ENCODE measurements at places on chromosomes 7 and 10.
A peak's percentile ranks its signal among the peaks of the same experiment; 100 is the strongest.

DNA sequence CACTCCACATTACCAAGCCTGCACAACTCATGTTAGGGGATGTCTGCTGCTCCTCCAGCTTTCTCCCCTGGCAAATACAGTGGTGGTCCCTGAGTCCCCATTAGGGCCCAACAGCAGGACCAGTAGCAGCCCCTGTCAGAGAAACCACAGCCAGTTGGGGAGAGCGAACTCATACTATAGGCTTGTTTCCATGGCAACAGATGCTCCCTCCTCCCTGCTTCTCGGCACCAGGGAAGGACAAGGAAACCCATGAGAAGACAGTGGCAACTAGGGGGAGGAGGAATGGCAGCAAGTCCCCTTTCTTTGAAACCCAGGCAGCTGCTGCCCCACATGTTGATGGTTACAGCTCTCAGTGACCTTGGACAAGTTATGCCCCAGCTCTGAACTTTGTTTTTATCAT, 326.4 kb downstream of the KCNMA1 start:
- no peak for DNase-seq

DNA sequence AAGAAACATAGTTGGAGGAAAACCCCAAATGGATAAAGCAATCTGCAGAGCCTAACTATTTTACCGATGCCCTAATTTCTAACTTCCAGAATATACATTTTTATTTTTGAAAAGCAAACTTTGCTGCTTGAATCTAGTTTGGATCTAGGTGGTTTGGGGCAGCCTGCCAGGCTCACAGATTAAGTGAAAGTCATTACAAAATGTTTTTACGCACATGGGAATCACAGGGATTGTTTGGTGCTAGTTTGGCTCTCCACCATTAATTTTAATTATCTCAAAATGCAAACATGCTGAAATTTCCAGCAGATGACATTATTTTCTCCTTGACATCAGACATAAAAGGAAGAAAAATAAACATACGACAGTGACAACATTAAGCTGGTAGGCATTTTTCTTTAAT, 166.7 kb upstream of the INHBA start:
- no peak for DNase-seq

GRCh38 chr10:118042827-118043242, 3.9 kb downstream of the RAB11FIP2 start:
- DNase-seq = no peak

DNA sequence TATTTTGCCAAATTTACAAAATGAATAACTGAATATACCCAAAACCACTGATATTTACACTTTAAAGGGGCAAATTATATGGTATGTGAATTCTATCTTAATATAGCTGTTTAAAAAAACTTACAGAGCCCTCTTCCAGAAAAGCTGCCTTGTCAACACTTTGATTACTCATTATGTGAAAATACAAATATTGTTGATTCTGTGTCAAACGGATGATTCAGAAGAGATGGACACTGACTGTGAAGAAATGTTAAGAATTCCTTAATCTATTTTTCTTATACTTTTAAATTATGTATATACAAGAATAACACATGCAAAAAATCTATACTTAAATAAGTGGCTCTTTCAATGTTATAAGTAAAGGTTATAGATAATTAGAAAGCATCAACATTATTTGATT, 41.5 kb downstream of the SMURF1 start:
- DNase-seq = no peak

- no peak for DNase-seq
These were observed 212.4 kb downstream of the CAMK1D start for GRCh38 chr10:12561720-12562119.

- no peak for DNase-seq
These were observed 85.9 kb downstream of the FOXL3 start for GRCh38 chr7:375901-376305.

GRCh38 chr10:69742928-69743602, 58.6 kb upstream of the COL13A1 start:
- no peak for DNase-seq

DNA sequence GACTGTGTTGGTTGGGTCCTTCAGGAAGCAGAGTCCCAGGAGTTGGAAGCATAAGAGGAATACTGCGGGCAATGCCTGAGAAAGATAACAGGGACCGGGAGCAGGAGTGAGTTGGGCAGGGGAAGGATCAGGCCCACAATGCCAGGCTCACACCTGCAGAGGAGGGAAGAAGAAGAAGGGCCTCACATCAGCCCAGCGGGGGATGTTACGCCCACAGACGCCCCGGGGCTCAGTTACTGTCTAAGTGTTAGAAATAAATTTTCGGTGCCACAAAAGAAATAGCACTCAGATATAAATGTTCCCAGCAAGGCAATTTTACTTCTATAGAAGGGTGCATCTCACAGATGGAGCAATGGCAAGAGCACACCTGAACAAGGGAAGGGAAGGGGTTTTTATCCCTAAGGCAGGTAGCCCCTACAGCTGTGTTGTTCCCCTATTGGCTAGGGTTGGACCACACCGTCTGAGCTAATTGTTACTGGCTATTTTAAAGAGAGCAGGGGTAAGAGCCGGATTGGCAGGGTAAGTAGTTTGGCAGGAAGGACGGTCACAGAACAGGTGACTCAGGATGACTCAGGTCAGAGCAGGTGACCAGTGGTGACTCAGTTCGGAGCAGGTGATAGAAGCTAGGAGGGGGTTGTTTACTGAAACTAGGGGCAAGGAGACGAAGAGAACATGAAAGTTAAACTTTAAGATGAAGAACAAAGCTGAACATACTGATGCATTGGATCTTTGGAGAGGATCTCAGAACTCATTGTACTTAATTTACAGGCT, at the start of gene NOS3:
Gene NOS3, plus strand, starts transcription at position 602 of the 771 bp plus-strand sequence. CDS start 2,787 bp downstream, outside the sequence.
- DNase-seq = no peak

GRCh38 chr7:2710901-2711551, 23.0 kb downstream of the AMZ1 start:
- no peak for DNase-seq

- DNase-seq = no peak
These were observed 35.8 kb downstream of the NSUN6 start for GRCh38 chr10:18615618-18616017.

DNA sequence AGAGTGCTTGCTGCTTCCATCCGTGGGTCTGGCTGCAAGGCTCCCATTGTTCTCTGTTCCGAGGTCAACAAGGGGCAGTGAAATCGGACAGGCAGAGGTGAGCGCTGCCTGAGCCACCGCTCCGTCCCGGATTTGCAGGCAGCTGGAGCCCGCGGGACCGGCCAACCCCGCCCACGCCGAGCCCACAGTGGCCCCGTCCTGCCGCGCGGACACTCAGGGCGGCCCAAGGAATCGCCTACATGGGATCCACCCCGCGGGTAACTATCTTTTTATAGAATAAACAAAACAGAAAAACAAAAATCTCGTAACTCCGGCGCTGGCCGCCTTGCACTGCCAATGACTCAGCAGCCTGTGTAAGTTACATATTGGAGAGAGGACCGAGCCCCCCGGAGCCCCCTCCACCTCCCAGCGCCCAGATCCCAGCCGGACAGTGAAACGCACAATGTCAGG, 1.9 kb downstream of the BNIP3 start:
- no peak for DNase-seq

DNA sequence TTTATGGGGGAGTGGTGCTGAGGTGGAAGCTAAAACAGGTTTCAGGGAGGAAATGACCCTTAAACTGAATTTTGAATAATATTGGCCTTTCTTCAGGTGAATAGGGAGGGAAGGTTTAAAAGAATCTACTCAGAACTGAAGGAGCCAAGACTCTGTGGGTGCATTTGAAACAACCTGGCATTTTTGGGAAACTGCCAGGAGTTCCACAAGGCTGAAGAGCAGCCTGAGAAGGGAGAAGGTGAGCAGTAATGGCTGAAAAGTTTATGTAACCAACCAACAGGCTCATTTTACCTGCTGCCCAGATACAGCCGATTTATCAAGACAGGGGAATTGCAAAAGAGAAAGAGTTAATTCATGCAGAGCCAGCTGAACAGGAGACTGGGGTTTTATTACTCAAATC, 4.0 kb upstream of the PANK1 start:
- DNase-seq = no peak

DNA sequence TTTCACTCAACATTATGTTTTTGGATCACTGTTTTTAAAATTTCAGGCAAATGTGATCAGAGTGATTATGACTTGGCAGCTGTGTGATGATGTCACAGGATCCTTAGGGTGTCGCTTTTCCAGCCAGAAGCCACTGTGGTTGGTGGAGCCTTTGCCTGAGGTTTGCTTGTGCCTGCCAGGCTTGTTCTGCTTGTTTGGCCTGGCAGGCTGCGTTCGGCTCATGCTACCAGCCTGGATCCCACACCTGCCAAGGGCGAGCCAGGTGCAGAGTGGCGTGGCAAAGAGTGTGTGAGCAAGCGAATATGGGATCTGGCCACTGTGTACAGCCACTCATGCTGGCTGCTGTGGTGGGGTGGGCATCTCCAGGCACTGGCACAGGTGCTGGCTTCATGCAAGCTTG, 55.7 kb downstream of the ADK start:
- DNase-seq = no peak

GRCh38 chr7:96778263-96778662, 68.6 kb upstream of the SEM1 start:
- DNase-seq = no peak

GRCh38 chr7:28411876-28412662, at the start of gene CREB5:
CREB5 (plus strand) TSS chr7:28412518; CDS start chr7:28412915, 397 bp downstream.
- DNase-seq = no peak

- no peak for DNase-seq
These were observed 8.8 kb downstream of the TM9SF3 start for GRCh38 chr10:96578022-96578421.

DNA sequence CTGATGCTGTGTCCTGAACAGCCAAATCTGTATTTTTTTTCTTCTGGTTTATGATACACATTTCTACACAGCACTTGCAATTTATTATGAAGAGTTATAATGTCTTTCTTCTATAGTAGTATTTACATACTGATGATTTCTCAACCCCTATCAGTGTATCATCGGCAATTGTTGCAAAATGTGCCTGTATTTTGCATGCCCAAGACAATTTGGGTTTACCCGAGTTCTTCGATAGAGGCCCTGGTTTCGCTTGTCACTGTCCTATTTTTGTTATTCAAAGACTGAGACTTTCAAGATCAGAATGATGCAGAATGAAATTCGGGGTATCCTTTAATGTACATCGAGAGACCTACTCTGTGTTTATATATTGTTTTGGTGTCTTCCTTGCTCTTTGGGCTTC, 184.5 kb upstream of the PRSS58 start:
- DNase-seq = no peak

- DNase-seq = no peak
These were observed 49.7 kb downstream of the CCDC71L start for GRCh38 chr7:106610996-106611886.

GRCh38 chr7:117645481-117646165, 165.8 kb downstream of the CFTR start:
- DNase-seq = no peak

GRCh38 chr10:65110009-65110408, 1588.8 kb downstream of the REEP3 start:
- no peak for DNase-seq

DNA sequence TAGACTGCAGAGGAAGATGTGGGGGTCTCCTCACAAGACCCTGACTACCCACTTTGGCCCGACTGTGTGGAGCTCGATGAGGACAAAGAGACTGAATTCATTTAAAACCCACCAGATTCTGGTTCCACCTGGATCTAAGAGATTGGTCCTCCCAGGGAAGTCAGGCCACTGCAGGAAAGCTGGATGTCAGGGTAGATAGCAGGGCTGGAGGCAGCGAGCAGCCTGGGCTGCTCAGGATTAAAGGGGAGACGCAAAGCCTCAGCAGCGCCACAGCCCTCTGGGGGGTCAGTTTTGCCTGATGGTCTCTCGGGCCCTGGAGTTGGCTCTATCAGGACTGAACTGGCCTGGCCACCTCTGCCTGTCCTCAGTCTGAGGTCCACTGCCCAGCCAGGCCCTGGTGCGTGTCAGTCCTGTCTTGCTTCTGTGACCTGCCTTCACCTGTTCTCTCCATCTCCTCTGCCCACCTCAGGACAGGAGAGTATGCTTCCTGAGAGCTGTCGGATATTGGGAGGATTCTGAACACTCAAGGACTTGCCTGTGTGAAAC, 12.2 kb upstream of the KLRG2 start:
- DNase-seq = no peak

DNA sequence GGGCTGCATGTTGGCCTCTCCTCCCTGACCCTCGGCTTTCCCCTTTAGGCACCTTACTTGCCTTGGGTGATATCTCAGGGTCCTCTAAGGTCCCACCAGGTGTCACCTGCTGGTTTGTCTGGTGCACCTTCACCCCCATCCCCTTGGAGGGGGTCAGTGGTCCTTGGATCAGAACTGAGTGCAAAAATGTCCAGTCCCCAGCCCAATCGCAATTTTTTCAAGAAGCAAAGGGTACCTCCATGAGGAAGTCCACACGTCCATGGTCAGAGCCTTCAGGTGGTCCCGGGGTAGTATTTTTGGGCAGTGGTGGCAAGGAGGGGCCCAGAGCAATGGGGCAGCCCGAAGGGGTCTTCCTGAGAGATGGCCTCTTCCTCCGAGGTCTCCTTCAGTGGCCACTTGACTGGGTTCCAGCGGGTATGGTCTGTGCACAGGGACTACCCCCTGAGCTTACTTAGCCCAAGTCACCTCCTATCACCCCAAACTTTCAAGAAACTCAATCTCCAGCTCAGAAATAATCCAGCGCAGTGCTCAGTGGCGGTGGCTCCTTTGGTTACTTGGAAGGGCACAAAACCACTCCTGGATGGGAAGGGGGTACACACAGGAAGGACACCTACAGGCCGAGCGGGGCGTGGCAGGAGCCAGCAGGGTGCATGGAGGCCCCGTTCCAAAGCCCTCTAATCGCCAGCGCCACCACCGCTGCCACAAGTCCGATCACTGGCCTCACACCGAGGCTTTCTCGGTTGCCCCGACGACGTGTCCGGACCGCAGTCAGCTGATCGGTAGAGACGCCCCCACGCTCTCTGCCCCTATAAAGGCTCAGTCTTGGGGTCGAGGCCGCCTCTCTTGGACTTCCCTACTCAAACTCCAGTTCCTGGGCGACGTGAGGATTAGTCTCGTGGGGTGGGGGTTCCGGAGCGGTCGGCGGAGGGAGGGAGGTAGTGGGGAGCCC, 4.5 kb downstream of the SAP25 start:
- DNase-seq = no peak

- DNase-seq = no peak
These were observed 164.2 kb downstream of the DGKI start for GRCh38 chr7:137682596-137682995.

GRCh38 chr7:100465702-100466311, 1.7 kb upstream of the SPACDR start:
- peak; percentile 59 for DNase-seq

DNA sequence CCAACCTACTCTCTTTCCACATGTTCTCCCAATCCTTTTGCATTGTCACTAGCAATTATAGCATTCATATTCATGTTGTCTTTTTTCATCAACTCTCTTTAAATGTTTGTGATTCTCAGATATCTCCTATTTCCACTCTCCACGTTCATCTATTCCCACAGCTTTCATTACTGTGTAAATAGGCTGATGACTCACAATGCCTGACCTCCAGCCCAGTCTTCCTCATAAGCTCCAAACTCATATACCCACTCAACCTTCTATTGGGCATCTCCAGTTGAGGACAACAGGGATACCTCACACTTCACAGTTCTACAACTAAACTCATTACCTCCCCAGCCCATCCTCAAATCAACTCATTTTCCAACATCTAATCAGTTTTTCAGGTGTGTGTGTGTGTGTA, 194.1 kb downstream of the DGKI start:
- no peak for DNase-seq

GRCh38 chr7:25093268-25093826, 31.7 kb downstream of the CYCS start:
- DNase-seq = peak; percentile 77

Data from RWPE1 (cell line).